Activated CD4-positive, CD25-positive, alpha-beta regulatory T cell (primary cell): ENCODE measurements at places on chromosomes 1 and 21.

GRCh38 chr1:91844862-91845528 is 41.0 kb downstream of the TGFBR3 start:
- no peak for DNase-seq

DNA sequence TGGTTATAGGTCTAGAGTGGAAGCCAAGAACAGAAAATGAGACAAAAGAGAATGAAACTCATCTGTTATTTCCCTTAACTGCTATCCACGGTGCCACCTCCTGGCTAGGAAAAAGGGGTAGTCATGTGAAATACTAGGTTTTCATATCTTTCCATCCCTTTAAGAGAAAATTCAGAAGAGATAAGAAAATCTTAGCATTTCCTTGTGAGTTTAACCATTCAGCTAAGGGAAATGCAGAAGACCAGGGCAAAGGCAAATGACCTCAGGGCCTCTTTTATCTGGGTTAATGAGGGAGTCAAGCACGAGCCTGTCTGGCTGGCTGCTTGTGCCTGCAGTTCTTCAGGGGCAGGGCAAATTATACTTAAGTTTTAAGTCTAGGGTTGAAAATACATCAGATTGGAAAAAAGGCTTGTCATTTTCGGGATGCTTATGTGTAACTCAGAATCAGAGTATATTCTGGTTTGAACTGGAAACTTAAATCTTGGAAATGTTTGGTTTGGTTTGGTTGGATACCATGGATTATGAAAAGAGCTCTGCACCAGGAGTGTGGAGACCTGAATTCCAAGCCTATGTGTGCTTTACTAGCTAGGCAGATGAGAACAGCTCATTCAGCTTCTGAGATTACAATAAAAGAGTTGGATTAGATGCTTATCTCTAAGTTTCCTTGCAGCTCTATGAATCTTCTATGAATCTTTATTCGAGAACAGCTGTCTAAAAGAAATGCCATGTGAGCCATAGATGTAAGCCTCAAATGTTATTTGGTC is 19.9 kb downstream of the NIBAN1 start:
- DNase-seq: no peak

DNA sequence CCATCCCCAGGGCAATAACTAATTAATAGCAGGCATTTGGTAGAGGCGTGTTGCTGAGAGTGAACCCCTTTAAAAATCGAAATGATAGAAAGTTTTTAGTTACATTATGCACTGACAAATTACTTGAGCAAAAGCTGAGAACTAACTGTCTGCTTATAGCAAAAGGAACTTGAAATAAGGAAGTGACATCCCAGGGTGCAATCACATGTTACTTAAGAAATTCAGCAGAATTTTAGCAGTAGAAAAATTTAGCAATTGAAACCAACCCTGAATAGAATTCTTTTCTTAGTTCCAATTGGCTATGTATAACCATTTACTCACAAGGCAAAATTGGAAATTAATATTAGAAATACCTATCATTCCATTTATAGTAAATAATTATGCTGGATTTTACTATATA is 139.5 kb upstream of the SAMSN1 start:
- no peak for DNase-seq

- DNase-seq: no peak
Measured at GRCh38 chr1:203796236-203796605, 798 bp downstream of the ZBED6 start.

GRCh38 chr1:232248276-232248820 is 381.6 kb downstream of the SIPA1L2 start:
- DNase-seq: no peak

- no peak for DNase-seq
Measured at GRCh38 chr1:182848736-182849135, 9.6 kb downstream of the DHX9 start.

DNA sequence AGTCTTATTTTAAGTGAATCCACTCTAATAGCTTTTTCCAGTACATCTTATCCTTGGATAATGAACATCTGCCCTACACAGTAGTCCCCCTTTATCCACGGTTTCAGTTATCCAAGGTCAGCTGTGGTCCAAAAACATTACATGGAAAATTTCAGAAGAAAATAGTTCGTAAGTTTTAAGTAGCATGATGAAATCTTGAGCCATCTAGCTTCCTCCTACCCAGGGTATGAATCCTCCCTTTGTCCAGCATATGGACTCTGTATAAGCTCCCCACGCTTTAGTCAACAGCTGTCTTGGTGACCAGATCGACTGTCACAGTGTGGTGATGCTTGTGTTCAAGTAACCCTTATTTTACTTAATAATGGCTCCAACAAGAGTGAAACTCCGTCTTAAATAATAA is 2.6 kb downstream of the GLRX2 start:
- no peak for DNase-seq

GRCh38 chr1:62720946-62721554 is 32.9 kb upstream of the DOCK7 start:
- DNase-seq: no peak

DNA sequence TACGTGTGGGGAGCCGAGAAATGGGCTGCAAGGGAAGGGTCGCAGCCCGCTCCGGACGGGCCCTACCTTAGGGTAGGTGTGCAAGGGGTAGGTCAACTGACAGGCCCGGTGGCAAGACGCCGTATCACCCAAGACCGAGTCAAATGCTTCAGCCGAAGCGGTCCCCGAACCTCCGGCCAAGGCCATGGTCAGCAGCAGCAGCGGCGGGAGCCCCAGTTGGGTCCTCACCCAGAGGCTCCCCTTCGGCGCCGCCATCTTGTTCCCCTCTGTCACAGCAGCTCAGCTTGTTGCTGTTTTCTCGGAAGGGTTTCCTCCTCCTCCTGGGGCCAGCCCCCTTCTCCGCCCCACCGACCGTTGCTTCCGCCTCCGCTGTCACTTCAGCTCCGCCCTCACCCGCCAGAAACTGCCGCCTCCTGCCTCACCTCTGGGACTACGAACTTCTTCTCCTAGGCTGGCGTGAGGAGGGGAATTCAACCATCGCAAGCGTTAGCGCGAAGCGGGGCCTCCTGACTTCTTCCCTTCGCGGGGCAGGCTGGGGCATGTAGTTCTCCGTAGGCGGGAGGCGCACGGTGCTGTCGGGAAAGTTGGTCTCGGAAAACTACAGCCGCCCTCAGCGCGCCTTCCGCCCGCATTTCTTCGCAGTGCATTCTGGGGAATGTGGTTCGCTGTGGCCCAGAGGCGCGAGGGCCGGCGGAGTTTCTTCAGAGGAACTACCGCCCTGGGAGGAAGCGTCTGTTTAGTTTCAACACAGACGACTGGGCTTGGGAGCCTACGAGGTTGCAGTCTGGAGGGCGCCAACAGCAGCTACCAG is at the start of the genes TCEANC2 and TMEM59:
Gene TCEANC2, plus strand, starts transcription at position 675 of the 811 bp plus-strand sequence. CDS start 815 bp downstream, outside the sequence.
Gene TMEM59, minus strand, starts transcription at position 271 of the 811 bp plus-strand sequence. Its CDS starts 16 bp downstream, at position 255.
- DNase-seq: peak; percentile 99
